ENCODE measurements at places on chromosomes 12 and 14.

DNA sequence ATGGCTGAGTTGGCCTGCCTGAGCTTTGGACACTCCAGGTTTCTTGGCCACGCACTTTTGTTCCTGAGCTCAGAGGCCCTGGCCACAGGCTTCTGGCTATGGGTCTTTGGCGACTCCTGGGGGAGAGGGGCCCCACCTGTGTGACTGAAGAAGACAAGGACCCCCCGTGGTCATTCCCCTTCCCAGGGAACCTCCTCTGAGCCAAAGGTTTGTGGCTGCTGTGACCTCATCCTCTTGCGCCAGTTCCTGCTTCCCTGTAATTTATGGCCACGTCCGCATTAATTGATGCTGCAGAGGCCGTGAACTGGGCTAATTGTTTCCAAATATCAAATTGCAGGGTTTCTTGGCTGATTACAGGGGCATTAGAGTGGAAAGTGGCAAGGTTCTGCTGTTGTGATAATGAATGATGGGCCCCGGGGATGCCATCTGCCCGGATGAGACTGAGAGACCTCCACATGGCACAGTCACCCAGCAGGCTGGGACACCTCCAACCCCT lies 27.6 kb upstream of the NOS1 start:
- DNase-seq, result peak; percentile 17

DNA sequence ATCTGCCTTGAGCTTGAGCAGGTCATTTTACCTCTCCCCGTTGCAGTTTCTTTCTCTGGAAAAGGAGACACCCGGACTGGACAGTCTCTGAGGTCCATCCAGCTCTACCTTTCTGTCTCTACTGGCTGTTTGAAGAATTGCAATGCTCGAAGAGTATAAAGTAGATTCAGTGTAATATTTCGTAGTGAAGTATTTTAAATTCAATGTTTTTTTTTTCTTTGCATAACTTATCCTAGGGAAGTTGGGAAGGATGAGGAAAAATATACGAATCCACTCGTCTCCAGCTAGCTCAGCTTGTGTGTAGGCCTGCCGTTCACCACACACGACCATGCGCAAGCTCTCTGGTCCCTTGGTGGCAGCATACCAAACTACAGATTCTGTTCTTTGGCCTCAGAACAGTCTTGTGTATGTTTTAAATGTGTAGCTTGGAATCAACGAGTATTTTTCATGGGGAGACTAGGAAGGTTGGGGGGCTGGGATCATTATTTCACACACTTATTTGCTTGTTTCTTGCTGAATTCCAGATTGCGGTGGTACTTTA lies 307.9 kb downstream of the CACNA1C start:
- no peak for DNase-seq

GRCh38 chr12:131855521-131856142 lies 27.4 kb downstream of the MMP17 start:
- no peak for DNase-seq

- DNase-seq, result no peak
Observed at GRCh38 chr12:48602192-48602989, 32.5 kb upstream of the LALBA start.

GRCh38 chr14:102471921-102472790 lies 37.4 kb downstream of the ANKRD9 start:
- no peak for DNase-seq

- no peak for DNase-seq
Observed at GRCh38 chr12:109892165-109892715, 7.8 kb upstream of the TCHP start.

- no peak for DNase-seq
Observed at GRCh38 chr12:12334367-12335040, 15.5 kb downstream of the MANSC1 start.

- DNase-seq, result no peak
Observed at GRCh38 chr12:111405859-111406473, at the start of gene SH2B3. TSS of gene SH2B3 (plus strand) at chr12:111405923. CDS start at chr12:111418146, 12,223 bp downstream.

DNA sequence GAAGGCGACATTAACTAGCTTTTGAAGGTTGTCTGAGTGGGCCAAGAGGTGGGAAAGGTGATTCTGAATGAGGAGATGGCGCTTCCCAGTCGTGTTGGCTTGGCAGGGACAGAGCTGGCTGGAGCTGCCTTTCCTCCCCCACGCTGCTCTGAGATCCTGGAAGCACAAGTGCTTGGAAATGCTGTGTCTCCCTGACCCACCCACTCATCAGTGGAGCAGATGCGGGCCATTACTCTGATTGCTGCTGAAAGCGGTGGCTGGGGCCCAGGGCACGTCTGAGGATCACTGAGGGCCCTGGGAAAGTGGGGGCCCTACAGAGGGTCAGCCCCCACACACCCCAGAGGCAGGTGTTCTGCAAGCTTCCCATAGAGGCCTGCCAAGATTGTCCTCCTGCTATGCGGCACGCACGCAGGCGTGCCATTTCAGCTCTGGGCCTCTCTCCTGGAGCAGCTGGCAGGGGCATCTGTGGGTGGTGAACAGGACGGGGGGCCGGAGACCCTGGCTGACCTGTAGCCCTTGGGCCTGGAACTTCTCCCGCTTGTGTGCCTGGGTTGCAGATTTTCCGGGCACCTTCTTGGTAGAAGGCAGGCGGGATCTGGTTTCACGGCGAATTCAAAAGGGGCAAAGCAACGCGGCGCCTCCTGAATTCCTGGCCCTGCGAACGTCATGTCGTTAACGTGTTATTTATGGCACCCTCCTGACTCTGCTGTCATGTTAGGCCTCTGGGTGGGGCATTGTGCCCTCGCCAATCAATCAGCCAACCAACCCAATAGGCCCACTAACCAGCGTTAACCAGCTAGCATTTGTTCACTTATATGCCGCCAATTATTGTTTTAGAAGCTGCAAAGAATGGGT lies 133.8 kb upstream of the TBX3 start:
- DNase-seq, result no peak

GRCh38 chr14:101223561-101224162 lies 320.1 kb upstream of the RTL1 start:
- no peak for DNase-seq

- no peak for DNase-seq
Observed at GRCh38 chr14:86279405-86279804, 749.5 kb downstream of the FLRT2 start.

- DNase-seq, result no peak
Observed at GRCh38 chr14:50060871-50061663, 55.3 kb downstream of the VCPKMT start.

DNA sequence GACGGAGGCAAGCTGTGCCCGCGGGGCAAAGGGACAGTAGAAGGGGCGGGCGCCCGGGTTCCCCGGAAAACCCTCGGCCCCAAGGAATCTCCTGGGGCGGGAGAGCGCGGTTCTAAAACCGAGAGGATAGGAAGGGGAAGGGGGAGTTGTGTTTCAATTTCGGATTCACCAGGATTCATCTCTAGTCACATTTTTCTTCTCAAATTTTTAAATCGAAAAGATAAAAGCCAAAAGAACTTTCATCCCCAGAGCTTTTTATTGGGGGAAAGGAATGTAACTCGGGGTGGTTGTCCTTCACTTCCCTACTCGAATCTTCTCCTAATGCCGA lies 1.4 kb downstream of the BMP4 start:
- no peak for DNase-seq

GRCh38 chr12:103011974-103012763 lies 54.7 kb downstream of the ASCL1 start:
- no peak for DNase-seq

DNA sequence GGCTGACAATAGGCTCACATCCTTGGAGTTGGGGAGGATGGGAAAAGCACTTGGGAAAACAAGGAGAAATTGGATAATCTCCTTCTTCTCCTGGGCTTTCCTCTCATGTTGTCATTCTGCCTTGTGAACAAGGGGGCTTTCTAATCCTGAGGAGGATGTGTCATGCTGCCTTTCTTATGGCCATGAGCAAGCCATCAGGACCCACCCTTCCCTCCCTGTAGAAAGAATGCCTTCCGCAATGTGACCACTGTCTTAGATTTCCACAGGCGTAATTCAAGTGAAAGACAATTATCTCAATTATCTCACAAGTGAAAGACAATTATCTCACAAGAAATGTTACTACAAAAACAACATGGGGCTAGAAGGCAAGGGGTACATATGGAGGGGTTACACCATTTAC lies 3.0 kb upstream of the OR6S1 start:
- DNase-seq, result no peak

DNA sequence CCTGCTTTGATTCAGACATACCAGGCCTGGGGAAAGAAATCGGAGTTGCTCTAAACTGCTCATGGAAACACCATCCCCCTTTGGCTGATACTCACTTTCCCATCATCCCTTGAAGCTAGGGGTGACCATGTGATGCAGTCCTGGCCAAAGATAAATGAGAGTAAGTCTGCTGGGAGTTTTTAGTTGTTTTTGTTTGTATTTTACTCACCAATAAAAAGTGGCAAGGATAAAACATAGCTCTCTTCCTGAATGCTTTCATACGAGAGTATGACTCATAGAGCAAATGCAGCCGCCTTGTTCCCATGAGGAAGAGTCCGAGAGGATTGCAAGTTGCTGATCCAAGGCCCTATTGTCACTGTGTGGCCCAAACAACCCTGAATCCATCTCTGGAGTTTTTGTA lies 126.4 kb upstream of the TMEM132C start:
- DNase-seq, result no peak

GRCh38 chr12:54590978-54591591 lies 2.6 kb upstream of the PPP1R1A start:
- DNase-seq, result no peak

DNA sequence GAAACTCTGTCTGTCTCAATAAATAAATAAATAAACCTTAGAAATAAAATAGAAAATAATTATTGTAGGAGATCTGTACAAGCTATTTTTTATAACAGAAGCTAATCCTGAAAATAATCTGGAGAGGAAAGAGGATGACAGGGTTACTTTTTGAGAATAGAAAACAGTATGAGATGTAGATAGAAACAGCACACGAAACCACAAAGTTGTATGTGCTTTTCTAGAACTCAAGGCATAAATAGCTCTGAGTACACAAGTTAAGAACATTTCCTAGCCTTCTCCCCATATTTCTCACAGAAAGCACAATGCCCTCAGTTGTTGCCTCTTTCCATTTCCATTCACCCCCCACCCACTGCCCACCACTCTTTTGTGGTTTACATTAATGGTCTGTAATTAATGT lies 35.7 kb downstream of the SLC38A4 start:
- no peak for DNase-seq

DNA sequence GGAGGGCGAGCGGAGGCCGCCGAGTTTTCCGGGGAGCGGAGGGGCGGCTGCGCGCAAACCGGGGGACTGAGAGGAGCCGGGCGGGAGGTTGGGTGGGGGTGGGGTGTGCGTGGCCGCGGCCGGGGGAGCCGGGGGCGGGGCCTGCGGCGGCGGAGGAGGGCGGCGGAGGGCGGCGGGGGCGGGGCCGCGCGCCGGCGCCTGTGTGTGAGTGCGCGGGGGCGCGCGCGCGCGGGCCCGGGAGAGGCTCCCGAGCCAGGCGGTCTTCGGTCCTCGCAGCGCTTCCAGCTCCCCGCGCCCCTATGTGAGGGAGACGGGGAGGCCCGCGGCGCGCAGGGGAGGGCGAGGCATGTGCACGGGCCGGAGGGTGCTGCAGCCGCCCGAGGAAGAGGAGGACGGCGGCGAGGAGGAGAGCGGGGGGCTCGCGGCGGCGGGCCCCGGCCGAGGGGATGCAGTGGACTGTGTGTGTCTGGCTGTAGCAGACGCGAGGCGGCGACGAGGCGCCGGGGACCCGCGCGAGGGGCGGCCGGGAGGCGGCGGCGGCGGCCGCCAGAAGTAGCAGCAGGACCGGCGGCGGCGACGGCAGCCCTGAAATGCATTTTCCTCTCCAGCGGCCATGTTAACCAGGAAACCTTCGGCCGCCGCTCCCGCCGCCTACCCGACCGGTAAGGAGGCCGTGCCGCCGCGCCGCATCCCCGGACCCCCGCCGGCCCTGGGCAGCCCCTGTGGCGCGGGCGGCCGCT lies at the start of gene DYRK2:
Gene DYRK2 (plus strand): TSS at position 225 of the 740 bp plus-strand sequence. CDS start 389 bp downstream, at position 614.
- DNase-seq, result peak; percentile 66

- no peak for DNase-seq
Observed at GRCh38 chr12:52651726-52652261, at the start of gene KRT2. TSS of gene KRT2 (minus strand) at chr12:52652211. CDS start at chr12:52652142, 69 bp downstream.

DNA sequence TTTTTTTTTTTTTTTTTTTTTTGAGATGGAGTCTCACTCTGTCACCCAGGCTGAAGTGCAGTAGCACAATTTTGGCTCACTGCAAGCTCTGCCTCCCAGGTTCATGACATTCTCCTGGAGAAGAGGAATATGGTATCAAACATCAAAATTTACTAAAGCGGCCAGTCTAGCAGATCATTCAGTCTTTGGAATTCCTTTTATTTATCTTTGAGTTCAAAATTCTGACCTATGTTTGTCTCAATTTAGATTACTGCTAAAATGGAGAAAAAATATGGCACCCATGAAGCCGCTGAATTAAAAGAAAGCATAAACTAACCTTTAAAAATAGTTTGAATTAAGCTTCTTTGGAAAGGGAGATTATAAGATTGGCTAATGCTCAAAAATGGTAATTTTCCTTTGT lies 64.5 kb upstream of the EGLN3 start:
- DNase-seq, result no peak

GRCh38 chr14:104676130-104676693 lies 13.2 kb upstream of the INF2 start:
- no peak for DNase-seq

DNA sequence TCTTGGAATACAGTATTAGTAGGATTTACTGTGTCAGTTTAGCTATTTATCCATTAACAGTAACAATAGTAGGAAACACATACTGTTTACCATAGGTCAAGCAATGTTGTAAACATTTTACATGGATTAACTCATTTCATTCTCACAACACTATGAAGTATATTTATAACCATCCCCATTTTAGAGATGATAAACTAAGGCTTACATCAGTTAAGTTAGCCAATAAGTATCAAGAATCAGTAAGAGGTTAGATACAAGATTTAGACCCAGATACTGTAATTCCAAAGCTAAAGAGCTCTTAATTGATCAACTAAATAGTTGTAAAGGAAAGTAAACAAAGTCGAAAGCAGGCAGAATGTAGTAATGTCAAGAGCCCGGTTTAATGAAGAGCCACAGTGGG lies 1.1 kb downstream of the SYNJ2BP start:
- DNase-seq, result no peak

- DNase-seq, result no peak
Observed at GRCh38 chr12:60159761-60160160, 563.9 kb downstream of the SLC16A7 start.
